ENCODE measurements at places on chromosomes 4 and X.
A peak's percentile ranks its signal among the peaks of the same experiment; 100 is the strongest.

DNA sequence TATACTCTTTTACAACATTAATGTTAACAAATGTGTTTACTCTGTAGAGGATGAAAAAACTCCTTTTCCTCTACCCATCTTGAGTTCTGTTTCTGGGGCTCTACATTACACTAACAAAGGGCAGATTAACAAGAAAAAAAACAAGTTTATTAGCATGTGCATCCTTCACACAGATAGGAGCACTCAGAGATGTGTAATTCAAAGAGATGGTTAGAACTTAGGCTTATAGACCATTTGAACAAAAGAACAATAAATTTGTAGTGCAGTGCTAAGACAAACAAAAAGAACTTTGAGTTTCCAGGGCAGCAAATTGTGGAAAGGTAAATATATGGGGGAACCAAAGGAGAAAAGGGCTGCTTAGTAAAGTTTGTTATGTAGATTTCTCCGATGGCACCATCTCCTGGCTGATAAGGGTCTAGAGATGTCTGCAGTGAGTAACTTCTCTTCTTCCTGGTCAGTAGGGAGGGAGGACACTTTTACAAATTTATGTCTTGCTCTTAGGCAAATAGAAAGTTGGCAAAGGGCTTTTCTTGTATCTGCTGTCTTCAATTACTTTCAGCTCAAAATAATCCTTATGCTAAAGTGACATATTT lies 1249.9 kb upstream of the TENM3 start:
- no peak for DNase-seq

DNA sequence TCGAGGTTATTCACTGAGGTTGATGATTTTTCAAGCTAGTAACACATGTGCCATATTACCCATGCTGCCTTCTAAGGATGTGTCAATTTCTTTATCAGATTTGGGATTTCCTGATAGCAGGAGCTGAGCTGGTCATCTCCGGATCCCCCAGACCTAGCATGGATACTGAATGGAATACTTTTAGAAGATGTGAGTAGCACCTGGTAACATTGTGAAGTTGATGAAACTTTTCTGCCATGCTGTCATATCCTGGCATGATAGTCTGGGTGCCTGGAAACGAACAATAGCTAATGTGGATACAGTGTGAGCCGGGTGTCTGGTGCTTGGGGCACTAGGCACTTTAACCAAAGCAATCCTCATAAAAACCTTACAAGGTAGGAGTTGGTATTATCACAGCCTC lies 11.0 kb upstream of the CYTL1 start:
- DNase-seq = no peak

GRCh38 chr4:154542271-154542879 lies 7.8 kb downstream of the PLRG1 start:
- no peak for DNase-seq

DNA sequence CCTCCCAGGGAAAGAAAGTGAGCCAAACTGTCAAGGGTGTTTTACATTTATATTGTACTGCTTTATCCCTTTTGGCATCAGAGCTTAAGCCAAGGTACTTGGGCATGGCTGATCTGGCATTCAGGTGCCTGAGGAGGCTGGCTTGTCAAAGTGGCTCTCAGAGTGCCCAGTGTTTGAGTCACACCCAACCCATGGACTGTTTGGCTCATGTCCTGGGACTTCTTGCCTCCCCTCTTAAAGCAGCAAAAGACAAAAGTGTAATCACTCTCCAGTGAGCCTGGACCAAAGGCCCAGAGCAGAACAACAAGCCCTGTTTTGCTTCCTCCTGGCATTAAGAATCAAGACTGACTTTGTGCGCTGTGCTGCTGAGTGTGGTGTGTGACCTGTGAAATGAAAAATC lies 311.7 kb upstream of the TAPT1 start:
- peak; percentile 19 for DNase-seq

Data from hippocampal formation (tissue), 2 donors.